ENCODE measurements at places on chromosomes 2 and 18. TPM values are rescaled to one million over a fixed set of nuclear protein-coding genes. Genes with fewer than 3 reads are reported as not detected.

GRCh38 chr2:132373391-132374135, 43.0 kb upstream of the GPR39 start:
- DNase-seq = no peak

The ZNF892 gene
- total RNA-seq = 4.7 TPM

- no peak for DNase-seq
Measured at GRCh38 chr2:221485503-221485870, 86.6 kb downstream of the EPHA4 start.

- DNase-seq = no peak
Measured at GRCh38 chr2:80573950-80574349, 269.4 kb upstream of the LRRTM1 start.

DNA sequence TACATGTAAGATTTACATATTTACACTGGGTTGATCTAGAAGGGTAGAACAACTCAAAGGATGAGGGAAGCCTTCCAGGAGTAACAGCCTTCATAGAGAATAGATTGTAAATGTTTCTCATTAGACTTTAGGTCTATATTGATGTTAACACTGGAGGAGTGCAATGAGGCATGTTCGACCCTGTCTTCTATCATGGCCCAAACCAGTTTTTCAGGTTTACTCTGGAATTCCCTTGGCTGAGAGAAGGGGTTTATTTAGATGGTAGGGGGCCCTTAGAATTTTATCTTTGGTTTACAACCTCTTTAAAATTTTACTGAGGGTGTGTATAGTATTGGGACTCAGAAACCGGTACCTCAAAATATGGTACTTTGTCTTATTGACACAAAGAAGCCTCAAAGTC, 634.9 kb upstream of the PIK3C3 start:
- DNase-seq = no peak

- no peak for DNase-seq
Measured at GRCh38 chr18:8559612-8560186, 49.5 kb upstream of the RAB12 start.

GRCh38 chr2:218873359-218874194, 7.1 kb upstream of the WNT10A start:
- no peak for DNase-seq

- DNase-seq = no peak
Measured at GRCh38 chr2:238521870-238522269, 95.1 kb downstream of the ASB1 start.
